ENCODE measurements at places on chromosomes 1 and 21.

DNA sequence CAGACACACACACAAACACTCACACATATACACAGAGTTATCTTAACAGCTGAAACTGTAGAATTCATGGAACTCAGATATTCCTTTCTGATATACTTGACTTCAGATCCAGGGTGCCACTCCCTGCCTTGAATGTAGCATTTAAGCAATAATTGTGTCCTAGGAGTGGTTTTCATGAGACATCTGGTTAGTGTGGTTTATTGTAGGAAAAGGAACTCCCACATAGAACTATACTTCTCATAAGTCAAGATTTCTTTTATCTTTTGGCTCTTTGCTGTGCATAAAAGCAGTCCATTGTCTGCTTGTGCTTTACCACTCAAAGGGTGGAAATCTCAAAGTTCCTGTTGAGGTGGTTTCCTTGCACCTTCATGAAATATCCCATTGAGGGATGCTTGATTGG, 272.6 kb upstream of the SGIP1 start:
- DNase-seq: no peak

DNA sequence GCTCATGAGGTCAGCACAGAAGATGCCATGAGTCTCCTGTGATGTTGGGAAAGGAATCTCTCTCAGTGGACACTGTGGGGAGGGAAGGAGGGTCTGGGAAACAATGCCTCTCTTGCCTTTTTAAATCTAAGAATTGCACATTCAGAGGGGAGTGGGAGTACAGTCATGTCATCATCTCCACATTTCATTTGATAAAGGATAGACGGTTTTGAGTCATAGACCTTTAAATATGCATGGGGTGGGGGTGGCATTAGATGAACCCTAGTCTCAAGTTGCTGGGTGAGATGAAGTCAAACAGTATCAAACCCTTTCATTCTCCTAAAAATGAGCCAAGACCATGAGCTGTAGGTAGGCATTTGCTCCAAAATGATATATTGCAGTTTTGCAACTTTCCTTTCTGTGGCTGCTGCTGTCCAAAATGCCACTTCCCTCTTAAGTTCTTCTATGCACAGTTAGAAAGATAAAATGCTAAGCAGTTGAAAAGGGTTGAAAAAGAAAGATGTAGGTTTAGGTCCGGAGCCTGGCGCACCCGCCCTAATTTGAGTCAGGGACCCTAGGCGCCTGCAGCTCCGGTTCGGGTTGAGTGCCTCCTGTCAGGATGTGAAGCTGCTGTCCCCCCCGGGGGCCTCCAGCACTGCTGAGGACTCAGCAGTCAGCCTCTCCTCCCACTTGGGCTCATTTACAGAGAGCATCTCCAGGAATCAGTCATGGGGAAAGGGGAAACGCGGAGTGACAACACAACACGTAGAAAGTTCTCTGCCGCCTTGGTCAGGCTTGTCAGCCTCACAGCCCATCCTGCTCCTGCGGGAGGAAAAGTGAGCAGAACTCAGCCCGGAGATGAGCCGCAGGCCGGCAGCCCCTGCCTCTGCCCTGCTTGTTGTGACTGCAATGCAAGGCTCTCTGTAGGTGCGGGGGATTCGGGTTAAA, 479.3 kb upstream of the RUNX1 start:
- DNase-seq: no peak

DNA sequence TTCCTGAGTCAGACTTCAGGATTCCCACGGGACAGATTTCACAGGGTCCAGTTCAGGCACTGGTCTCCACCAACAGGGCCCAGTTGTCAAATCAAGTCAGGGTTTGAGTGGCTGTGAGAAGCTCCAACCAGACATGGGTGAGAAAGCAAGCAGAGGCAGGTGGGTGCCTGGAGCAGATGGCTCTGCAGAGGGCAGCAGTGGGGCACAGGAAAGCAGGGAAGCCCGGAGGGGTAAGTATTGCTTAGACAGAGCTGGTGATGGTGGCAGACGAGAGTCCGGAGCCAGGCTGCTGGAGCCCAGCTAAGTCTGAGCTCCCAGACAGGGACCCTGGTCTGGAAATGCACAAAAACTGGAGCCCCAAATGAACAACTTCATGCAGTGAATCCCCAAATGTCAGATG, 40.4 kb downstream of the RIMS3 start:
- no peak for DNase-seq

DNA sequence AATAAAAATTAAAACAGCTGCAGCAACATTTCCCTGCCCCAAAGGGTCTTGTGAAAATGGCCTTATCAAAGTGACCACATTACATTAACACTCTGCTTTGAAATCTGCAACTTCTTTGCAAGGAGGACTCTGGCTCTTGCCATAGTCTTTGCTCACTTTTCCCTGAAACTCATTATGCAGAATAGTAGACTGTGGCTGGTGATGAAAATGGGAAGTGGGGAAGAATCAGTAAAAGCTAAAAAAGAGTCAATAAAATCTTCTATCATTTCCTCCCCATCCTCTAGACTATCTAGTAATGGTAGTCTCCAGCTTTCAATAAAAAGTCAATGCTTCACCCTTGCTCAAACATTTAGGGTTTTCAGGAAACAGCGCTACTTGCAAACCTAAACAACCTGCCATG, 18.6 kb upstream of the NUP133 start:
- no peak for DNase-seq

GRCh38 chr1:108041360-108042142, 76.6 kb upstream of the VAV3 start:
- DNase-seq: no peak

GRCh38 chr1:190476321-190476720, 1.3 kb downstream of the BRINP3 start:
- DNase-seq: no peak

GRCh38 chr1:97505816-97506215, 415.0 kb downstream of the DPYD start:
- no peak for DNase-seq

DNA sequence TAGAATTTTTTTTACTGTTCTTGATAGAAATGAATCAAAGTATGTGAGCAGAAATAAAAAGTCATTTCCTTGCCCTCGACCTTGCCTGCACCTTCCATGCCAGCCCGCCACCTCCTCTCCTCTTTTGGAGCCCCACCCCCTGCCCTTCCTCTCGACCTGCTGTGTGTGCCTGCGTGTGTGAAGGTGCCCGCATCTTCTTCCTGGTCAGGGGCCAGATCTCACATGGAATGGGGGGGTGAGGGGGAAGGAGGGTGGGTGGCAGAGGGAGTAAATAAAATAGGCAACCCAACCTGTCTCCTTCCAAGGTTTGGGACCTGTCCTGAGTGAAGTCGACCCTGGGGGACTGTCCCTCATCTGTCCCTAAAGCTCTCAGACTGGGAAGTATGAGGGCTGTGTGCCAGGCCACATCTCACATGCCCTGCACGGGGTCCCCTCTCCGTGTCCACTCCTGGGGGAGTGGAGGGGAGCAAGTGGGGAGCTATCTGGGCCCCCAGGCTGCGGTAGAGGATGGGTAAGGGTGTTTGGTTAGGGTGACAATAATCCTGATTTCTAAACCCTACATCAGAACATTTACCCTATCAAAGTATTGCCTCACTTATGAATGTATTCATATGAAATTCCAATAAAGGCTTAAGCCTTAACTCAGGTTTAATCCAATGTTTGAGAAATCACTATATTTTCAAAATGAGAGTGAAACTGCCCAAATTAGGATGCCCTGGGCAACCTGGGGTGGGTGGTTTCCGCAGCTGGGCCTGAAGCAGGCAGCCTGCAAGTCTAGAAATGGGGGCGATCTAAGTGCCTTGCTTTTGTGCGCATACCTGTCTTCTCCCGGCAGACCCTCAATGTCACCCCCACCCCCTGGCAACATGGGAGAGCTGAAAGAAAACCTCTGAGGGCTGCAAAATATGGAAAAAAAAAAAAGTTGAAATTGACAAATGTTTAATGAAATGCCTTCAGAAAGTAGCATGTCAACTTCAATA, 15.4 kb downstream of the AMPD2 start:
- DNase-seq: no peak

DNA sequence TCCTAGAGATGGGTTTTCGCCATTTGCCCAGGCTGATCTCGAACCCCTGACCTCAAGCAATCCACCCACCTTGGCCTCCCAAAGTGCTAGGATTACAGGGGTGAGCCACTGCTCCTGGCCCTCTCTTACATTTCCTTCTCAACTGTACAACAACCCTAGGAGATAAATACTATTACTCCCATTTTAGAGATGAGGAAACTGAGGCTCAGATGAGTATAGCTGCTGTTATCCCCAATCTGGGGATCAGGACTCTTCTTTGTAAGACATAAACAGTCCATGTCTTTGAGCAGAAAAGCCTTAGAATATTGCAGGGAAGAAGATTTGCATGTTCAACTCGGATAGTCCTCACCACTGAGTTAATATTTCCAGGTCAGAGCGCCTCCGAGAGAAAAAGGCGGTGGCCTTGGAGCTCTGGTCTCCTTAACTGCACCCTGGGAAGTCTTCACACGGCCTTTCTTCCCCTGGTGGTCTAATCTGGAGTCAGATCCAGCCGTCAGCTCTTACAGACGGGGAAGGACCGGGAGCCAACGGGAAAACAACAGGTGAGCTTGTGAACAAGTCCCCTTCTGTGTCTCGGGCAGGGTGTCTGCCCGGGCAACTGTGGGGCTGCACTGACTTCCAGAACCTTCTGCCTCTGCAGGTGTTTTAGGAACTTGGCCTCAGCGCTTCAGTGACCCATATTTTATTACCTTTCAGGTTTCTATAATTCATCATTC, 5.9 kb upstream of the OLIG1 start:
- no peak for DNase-seq

GRCh38 chr1:156143765-156144489, 9.5 kb upstream of the SEMA4A start:
- DNase-seq: no peak

GRCh38 chr1:109947582-109948284, 36.8 kb upstream of the AHCYL1 start:
- no peak for DNase-seq

DNA sequence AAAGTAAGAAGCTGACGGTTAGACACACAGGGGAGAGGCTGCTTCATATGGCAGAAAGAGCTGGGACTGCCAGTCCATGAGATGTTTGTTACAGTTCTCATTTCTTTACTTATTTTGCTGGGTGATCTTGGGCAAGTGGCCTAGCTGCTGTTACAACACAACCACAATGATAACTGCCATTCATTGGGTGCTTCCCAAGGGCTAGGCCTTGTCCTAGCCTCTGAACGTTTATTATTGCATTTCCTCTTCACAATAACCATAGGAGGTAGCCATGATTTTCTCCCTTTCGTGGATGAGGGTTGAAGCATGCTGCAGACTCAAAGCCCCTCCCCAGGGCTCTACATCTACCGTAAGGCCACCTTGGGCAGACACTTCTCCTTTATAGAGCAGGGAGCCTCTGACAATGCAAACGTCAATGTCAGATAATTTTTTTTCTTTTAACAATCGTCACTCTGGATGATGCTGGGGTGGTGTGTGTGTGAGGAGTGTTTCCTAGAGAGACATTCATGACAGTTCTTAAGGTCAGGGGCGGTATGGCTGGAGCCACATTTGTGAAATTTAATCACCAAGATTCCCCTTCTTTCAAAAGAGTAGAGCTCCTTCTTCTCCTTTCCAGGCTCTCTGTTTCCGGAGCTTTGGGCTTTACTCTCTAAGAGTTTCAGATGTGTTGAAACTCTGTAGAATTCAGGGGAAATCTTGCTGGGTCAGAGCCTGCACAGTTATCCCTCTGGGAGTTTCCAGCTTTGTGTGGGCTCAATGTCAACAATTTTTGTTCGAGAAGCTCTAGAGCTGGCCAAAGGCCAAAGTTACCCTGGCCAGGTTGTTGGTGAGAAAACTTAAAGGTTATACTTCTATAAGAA, 138.5 kb upstream of the SGIP1 start:
- no peak for DNase-seq

DNA sequence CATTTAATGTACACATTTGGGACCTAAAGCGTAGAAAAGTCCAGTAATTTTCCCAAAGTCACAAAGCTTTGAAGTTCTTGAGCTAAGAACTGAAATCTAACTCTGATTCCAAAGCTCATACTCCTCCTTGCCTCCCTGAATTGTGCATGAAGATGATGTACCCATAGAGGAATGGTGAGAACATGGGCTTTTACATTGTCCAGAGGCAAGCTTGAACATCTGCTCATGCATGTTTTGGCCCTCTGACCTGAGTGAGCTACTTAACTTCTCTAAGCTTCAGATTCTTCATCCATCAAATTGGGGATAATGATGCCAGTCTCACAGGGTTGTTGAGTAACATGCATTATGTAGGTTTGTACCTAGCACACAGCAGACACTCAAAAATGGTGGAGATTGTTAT, 258.4 kb upstream of the HOOK1 start:
- no peak for DNase-seq

DNA sequence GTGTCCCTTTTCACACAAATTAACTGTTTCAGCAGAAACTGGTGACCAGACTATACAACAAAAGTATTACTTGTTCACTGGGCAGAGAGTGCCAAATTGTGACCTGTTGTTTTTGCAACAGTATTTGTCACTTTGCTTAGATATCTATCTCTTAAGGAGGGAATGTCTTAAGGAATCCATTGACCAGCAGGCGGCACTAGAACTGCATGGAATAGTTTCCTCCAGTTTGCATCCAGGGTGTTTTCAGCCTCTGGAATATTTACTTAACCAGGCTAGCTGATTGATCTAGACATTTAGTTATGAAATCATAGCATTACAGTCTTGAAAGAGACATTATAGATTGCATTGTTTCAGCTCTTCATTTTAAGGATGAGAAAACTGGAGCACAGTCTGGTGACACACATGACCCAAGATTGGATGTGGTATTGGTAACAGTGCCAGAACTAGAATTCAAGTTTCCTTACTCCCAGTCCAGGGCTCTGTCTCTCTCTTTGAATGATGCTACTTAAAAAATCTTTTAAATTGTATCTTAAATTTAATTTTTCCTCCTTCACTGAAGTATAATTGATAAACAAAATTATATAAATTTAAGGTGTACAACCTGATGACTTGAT, 16.9 kb downstream of the RPTN start:
- DNase-seq: no peak

GRCh38 chr21:42459082-42459460, 37.0 kb downstream of the RSPH1 start:
- DNase-seq: no peak

All from activated CD4-positive, alpha-beta T cell treated with anti-CD3 and anti-CD28 coated beads for 24 hours (primary cell).